ENCODE measurements at places on chromosomes 11 and 22.
A peak's percentile ranks its signal among the peaks of the same experiment; 100 is the strongest.

DNA sequence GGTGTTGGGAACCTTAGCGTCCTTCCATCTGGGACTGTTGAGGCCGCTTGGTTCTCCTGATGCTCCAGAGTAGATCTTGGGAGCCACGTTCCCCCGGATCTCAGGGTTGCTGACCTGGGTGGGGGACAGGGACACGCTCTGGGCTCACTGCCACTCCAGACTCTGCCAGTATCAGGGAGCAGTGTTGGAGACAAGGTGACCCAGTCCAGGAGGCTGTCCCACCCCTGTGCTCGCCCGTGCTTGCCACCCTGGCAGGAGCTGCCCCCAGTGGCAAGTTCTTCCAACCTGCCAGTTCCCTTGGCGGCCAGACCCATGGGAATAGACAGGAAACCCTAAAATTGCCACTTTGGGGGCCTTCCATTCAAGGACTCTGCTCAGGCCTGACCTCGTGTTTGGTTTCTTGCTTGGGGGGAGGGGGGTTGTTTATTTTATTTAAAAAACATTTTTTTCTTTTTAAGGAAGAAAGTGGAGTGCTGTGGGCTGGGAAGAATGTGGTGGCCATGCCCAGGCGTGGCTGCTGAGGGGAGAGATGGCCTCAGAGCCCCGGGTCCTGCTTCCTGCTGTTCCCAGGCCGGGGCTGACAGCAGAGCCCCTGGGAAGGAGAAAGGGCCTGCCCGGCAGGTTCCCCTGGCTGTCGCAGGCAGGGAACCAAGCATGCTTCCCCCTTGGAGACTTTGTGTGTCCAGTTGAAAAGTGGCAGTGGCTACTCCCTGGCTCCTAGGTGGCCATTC, 7.2 kb downstream of the GRK2 start:
- no peak for DNase-seq

DNA sequence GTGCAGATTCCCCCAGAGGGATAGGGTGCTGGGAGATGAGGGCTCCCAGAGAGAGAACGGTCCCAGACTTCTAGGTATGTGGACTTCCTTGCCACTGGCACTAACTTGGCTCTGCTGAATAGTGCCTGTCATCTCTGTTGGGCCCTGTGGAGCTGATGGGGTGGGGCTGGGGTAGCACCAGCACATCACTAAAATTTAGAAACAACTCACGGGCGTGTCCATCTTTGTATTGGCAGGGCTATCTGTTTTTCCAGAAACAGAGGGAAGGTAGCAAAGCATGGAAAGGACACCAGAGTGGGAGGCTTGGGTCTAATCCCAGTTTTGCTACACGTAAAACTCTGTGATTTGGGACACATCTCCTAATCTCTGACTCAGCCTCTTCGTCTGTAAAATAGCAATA, 25.8 kb downstream of the SWAP70 start:
- DNase-seq: no peak

- no peak for DNase-seq
These were observed 34.4 kb upstream of the CALCB start for GRCh38 chr11:15038963-15039362.

- DNase-seq: no peak
These were observed 5.1 kb downstream of the PDXP start for GRCh38 chr22:37663521-37664140.

GRCh38 chr11:1881442-1882264, 10.0 kb downstream of the PRR33 start:
- DNase-seq: no peak

GRCh38 chr11:57900320-57900719, 123.4 kb upstream of the OR9Q1 start:
- DNase-seq: no peak

GRCh38 chr11:83674102-83674896, 388.1 kb upstream of the CCDC90B start:
- no peak for DNase-seq

DNA sequence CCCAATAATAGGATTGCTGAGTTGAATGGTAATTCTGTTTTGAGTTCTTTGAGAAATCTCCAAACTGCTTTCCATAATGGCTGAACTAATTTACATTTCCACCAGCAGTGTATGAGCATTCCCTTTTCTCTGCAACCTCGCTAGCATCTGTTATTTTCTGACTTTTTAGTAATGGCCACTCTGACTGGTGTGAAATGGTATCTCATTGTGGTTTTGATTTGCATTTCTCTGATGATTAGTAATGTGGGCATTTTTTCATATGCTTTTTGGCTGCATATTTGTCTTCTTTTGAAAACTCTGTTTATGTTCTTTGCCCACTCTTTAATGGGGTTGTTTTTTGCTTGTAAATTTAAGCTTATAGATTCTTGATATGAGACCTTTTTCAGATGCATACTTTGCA, 97.4 kb downstream of the FDX1 start:
- no peak for DNase-seq

- no peak for DNase-seq
These were observed 998 bp downstream of the BAIAP2L2 start for GRCh38 chr22:38109371-38110001.

GRCh38 chr11:91776655-91777054, 448.0 kb upstream of the FAT3 start:
- no peak for DNase-seq

DNA sequence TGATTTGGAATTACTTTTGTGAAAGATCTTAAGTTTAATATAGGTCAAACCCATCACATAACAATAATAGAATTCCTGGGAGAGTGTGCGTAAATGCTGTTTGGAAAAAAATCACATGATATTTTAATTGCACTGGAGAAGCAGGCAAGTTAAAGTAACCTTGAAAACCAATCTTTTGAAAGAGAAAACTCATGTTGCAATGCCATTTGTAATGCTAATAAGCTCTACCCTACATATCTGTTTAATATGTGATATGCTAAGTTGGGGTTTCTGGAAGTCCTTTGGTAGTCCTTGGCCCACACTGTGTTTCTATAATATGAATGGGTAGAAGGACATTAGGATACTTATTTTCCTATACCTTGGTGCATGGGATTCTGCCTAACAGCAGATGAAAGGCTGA, 370.4 kb downstream of the DDX10 start:
- no peak for DNase-seq

DNA sequence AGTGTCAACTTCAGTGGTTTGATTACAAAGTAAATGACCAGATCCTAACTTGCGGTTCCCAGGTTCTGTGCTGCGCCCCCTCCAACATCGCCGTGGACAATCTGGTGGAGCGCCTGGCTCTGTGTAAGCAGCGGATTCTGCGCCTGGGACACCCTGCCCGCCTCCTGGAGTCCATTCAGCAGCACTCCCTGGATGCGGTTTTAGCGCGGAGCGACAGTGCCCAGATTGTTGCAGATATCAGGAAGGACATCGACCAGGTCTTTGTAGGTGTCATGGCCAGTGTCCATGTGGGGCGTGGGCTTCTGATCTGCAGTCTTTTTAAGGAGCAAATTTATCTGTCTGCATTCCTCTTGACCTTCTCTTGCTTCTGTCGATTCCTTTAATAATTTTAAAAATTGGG, 11.1 kb downstream of the IGHMBP2 start:
- DNase-seq: no peak

- no peak for DNase-seq
These were observed 2.5 kb downstream of the FGF3 start for GRCh38 chr11:69816671-69817070.

DNA sequence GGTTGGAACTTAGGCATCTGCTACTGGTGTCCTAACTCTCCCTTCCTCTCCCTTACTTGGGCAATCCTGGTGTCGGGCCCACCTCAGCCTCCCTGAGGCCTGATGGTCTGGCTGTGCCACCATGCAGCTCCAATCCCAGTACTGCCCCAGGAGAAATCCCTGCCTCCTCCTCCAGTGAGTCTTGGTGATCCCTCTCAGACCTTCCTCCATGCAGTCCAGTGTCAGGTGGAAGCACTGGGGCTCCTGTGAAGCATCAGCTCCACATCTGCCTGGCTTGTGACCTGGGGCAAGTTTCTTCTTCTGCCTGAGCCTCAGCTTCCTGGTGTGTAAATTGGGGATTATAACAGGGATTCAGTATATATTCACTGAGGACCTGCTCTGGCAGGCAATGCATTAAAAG, 1.8 kb upstream of the PELI3 start:
- no peak for DNase-seq

GRCh38 chr11:107999759-108000455, 8.8 kb upstream of the CUL5 start:
- peak; percentile 31 for DNase-seq

DNA sequence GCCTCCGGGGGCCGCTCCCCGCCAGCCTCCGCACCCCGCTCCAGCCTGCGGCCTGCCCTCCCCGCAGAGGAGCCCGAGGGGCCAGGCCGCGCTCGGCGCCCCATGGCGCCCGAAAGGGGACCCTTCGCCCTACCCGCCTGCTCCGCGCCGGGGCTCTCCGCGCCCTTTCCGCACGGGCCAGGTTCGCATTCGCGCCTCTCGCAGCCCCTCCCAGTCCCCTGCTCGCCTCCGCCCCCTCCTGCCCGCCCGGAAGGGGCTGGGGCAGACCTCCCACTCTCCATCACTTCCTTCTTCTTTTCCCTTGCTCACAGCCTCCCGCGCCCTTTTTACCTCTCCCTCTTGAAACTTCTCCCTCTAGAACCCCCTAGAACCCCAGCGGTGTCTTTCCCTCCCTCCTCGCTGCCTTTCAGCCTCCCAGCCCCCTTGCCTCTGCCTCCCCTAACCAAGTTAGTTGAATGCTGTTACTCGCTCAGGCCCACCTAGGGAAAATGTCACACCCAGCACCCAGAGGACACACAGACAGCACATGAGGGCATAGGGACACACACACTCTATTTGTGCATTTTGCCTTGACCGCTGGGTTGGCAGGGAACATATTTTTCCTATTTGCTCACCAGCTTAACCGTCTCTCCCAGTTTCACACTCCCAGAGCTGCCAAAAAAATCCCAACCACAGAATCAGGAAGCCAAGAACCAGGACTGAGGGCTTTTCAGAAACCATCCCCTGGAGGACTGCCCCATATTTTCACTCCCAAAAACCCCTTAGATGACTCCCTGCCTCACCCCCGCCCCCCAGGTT, at the start of gene SLC43A3:
SLC43A3 (minus strand) TSS at position 193 of the 798 bp plus-strand sequence. CDS start 949 bp downstream, outside the sequence.
- DNase-seq: peak; percentile 84

DNA sequence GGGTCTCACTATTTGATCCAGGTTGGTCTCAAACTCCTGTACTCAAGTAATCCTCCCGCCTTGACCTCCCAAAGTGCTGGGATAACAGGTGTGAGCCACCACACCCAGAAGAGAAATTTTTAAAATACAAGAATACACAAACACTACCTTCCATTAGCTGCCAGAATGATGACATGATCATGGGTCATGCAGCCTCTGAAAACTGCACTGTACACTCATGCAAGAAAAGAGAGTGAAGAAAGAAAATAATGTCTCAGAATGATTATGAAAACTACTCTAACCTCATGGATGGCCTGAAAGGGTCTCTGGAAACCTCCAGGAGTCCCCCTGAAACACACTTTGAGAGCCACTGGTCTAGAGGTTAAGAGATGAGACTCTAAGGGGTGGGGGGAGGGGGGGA, 18.8 kb downstream of the VPS37C start:
- DNase-seq: no peak

GRCh38 chr22:46275455-46276122, 7.8 kb downstream of the TTC38 start:
- DNase-seq: no peak

- DNase-seq: no peak
These were observed 65.1 kb upstream of the PPARA start for GRCh38 chr22:46084943-46085827.

GRCh38 chr11:60910281-60910687, 3.7 kb upstream of the TMEM109 start:
- no peak for DNase-seq

GRCh38 chr22:50524676-50525103, 708 bp downstream of the SCO2 start:
- DNase-seq: no peak

Measured in stimulated activated CD4-positive, alpha-beta T cell treated with anti-CD3 and anti-CD28 coated beads, Interleukin-1b, Interleukin-23, amount 100 ng/mL, for 48 hours (primary cell).